ENCODE measurements at places on chromosomes 4 and X. TPM values are rescaled to one million over a fixed set of nuclear protein-coding genes. Genes with fewer than 3 reads are reported as not detected.
A peak's percentile ranks its signal among the peaks of the same experiment; 100 is the strongest.

DNA sequence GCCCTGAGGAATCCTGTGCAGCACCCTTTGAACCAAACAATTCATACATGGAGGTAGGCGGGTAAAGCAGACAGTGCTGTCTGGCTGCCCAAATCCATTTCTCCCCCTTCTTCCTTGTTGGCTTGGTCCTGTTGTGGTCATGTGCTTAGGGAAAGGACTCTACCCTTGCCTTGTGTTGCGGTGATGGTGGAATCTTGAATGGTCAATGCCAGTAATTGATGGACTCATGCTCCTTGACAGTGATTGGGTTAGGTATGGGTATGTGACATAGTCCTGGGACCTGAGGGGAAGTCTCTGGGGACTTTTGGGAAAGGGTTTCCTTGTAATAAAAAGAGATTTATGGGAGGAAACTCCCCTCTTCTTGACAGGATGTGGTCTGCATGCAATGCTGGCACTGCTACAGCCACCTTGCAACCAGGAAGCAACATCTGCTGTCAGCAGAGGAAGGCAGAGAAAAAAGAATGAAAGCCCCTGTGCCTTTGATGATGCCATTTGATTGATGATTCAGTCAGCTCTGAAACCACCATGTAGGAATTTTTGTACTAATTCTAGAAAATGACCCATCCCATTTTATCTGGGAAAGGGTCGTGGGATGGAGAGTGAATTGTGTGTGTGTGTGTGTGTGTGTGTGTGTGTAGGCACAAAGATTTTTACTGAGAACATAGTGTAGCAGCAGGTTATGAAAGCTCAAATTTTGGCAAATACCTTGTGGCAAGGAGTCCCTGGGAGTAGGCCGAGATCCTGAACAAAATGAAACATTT, 30.0 kb upstream of the HUWE1 start:
- no peaks in the 10 kb centered on the region for H3K36me3 ChIP-seq
- no peaks in the 10 kb centered on the region for H3K27me3 ChIP-seq
- H3K27ac ChIP-seq = peak overlapping the region; percentile 81
- peaks cover 51% of the 10 kb centered on the region for H3K4me1 ChIP-seq

DNA sequence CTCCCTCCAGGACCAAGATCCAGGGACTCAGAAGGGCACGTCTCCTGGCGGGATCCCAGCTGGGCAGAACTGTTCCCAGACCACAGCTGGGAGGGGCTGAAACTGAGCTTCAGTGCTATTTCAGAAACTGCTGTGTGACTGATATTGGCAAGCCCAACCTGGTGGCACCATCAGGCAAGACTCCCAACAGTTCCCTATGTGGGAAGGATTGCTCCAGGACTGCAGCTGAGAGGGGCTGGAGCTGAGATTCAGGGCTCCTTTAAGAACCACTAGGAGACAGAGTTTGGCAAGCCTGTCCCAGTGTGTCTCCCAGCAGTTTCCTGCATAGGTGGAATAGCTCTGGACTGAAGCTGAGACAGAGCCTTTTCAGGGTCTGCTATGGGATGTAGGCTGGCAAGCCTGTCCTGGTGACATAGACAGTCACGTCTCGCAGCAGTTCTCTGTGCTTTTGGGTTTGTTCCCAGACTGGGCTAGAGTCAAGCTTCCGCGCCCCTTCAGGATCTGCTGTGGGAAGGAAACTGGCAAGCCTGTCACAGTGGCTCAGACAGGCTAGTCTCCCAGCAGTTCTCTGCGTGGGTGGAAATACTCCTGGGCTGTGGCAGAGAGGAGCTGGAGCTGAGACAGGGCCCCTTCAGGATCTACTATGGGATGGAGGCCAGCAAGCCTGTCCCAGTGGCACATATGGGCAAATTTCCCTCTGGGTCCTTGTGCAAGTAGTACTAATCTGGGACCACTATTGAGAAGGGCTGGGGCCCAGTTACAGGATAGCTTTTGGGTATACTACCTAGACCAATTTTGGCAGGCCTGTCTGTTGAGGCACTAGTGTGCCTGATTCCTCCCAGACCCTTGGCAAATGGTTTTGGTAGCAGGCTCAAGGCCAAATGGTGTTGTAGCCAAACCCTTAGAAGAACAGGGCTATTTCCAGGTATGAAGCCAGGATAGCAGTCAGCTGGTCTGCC, 20.2 kb upstream of the MED14 start:
- DNase-seq = no peak
- no peaks in the 10 kb centered on the region for H3K27me3 ChIP-seq
- no peaks in the 10 kb centered on the region for H3K36me3 ChIP-seq
- no peak overlapping the region for H3K4me3 ChIP-seq

DNA sequence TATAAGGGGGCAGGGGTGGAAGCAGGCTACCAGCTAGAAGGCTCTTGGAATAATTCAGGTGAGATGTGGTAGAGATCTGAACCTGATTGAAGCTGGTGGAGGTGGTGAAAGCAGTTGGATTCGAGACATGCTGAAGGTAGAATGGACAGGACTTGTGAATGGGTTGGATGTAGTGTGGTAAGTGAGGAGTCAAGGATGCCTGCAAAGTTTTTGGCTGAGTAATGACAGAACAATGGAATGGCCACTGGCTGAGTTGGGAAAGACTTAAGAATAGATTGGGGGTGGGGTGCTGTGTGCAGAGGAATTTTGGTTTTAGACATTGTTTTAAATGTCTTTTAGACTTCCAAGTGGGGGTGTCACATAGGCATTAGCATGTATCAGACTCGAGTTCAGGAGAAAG, 33.5 kb downstream of the HPF1 start:
- H3K4me1 ChIP-seq = no peaks in the 10 kb centered on the region
- H3K36me3 ChIP-seq = no peaks in the 10 kb centered on the region
- no peak overlapping the region for H3K27ac ChIP-seq
- DNase-seq = no peak

DNA sequence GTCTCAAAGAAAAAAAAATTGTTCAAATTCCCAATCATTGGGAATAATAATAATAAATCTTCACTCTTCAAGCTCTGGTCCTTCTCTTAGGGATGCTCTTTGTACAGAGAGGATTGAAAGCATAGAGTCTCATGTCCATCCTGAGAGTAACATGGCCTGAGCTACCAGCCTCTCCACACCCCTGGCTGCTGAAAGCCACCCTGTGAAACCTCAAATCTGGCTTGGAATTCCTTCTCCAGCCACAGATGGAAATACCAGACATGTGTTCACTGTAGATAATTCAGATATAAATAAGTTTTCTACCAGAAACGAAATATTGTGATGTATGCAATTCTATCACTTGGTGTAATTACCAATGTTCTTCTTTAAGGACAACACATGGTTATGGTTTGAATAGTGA, 140.6 kb downstream of the ARSF start:
- H3K36me3 ChIP-seq = no peaks in the 10 kb centered on the region
- no peak for DNase-seq
- no peak overlapping the region for H3K4me3 ChIP-seq
- no peaks in the 10 kb centered on the region for H3K27me3 ChIP-seq
- no peak overlapping the region for H3K27ac ChIP-seq

- H3K27ac ChIP-seq = no peak overlapping the region
- no peaks in the 10 kb centered on the region for H3K27me3 ChIP-seq
- H3K4me3 ChIP-seq = no peak overlapping the region
- H3K4me1 ChIP-seq = no peaks in the 10 kb centered on the region
- no peak for DNase-seq
- no peaks in the 10 kb centered on the region for H3K36me3 ChIP-seq
Measured at GRCh38 chr4:104735174-104735573, 240.5 kb upstream of the CXXC4 start.

GRCh38 chrX:789096-789495, 158.5 kb downstream of the SHOX start:
- no peaks in the 10 kb centered on the region for H3K27me3 ChIP-seq
- H3K4me3 ChIP-seq = no peak overlapping the region
- no peaks in the 10 kb centered on the region for H3K36me3 ChIP-seq
- DNase-seq = no peak

DNA sequence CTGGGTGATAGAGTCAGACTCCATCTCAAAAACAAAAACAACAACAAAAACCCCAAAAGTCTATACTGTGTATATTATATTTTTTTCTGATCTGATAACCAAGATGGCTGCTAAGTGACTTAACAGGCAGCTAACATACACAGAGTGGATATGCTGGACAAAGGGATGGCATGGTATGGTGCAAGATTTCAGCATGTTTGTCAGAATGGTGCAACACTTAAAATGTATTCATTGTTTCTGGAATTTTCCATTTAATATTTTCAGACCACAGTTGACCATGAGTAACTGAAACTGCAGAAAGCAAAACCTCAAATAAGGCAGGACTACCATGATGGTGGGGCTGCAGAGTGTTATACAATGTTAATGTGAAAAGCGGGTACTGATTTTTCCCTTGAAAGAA, 6.1 kb upstream of the BOD1L1 start:
- H3K27me3 ChIP-seq = no peaks in the 10 kb centered on the region
- H3K27ac ChIP-seq = no peak overlapping the region
- H3K4me1 ChIP-seq = peaks cover 5% of the 10 kb centered on the region
- H3K36me3 ChIP-seq = no peaks in the 10 kb centered on the region

- H3K27me3 ChIP-seq = no peaks in the 10 kb centered on the region
- DNase-seq = peak; percentile 17
- no peak overlapping the region for H3K4me3 ChIP-seq
- H3K36me3 ChIP-seq = no peaks in the 10 kb centered on the region
- H3K4me1 ChIP-seq = peaks cover 4% of the 10 kb centered on the region
Measured at GRCh38 chrX:140762061-140762460, 52.5 kb downstream of the LINC00632 start.

GRCh38 chrX:24266996-24267395, 46.9 kb downstream of the SUPT20HL2 start:
- H3K4me3 ChIP-seq = no peak overlapping the region
- no peaks in the 10 kb centered on the region for H3K27me3 ChIP-seq
- no peaks in the 10 kb centered on the region for H3K4me1 ChIP-seq
- H3K36me3 ChIP-seq = no peaks in the 10 kb centered on the region
- H3K27ac ChIP-seq = no peak overlapping the region
- no peak for DNase-seq

GRCh38 chr4:139611391-139611790, 54.2 kb upstream of the MGST2 start:
- no peak overlapping the region for H3K27ac ChIP-seq
- H3K36me3 ChIP-seq = no peaks in the 10 kb centered on the region
- no peak for DNase-seq

DNA sequence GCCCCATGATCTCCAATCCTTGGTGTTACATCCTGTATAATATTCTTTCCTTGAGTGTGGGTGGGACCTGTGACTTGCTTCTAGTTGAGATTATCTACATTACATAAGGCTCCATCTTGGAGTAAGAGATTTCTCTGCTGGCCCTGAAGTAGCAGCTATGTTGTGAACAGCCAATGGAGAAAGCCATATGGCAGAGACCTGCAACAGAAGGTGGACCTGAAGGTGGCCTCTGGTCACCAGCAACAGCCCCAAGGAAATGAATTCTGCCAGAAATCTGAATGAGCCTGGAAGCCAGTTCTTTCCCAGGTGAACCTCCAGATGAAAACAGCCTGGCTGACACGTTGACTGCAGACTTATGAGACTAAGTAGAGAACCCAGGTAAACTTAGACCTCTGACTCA, 2.3 kb upstream of the INTS6L start:
- DNase-seq = no peak
- no peak overlapping the region for H3K27ac ChIP-seq
- peaks cover 11% of the 10 kb centered on the region for H3K4me1 ChIP-seq
- no peak overlapping the region for H3K4me3 ChIP-seq

GRCh38 chr4:123997776-123998449, 601.3 kb downstream of the SPRY1 start:
- H3K27me3 ChIP-seq = no peaks in the 10 kb centered on the region
- no peak overlapping the region for H3K27ac ChIP-seq
- H3K36me3 ChIP-seq = no peaks in the 10 kb centered on the region
- no peaks in the 10 kb centered on the region for H3K4me1 ChIP-seq
- DNase-seq = no peak

DNA sequence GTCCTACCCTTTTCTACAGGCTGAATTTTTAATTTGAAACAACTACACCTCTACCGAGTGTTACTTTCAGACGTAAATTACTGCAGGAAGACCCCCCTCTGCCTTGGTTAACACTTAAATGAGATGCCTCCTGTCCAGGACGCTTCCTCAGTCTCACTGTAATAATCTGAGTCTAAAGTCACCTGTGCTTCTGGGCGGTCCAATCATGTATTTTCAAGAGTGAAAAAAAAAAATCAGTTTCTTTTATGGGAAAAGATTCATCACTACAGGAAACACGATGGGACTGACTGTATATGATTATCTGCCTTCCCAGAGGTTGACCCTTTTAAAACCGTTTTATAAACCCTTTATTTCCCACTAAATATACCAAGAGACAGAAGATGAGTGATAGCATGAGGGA, 776 bp downstream of the RBM47 start:
- no peaks in the 10 kb centered on the region for H3K36me3 ChIP-seq
- H3K27ac ChIP-seq = no peak overlapping the region
- peak overlapping the region; percentile 47 for H3K4me3 ChIP-seq
- no peak for DNase-seq

- no peaks in the 10 kb centered on the region for H3K27me3 ChIP-seq
- no peak for DNase-seq
- H3K36me3 ChIP-seq = no peaks in the 10 kb centered on the region
- no peak overlapping the region for H3K27ac ChIP-seq
- H3K4me3 ChIP-seq = no peak overlapping the region
Measured at GRCh38 chr4:48698029-48698971, 81.8 kb downstream of the FRYL start.

The MTMR8 gene
- total RNA-seq = 7.6 TPM

The SOX3 gene
- not detected for total RNA-seq

The L1CAM gene
- 1.8 TPM for total RNA-seq

The SLC9B2 gene
- 17.1 TPM for total RNA-seq

The ETNPPL gene
- total RNA-seq = not detected

The CT45A5 gene
- total RNA-seq = not detected

The PTCHD1 gene
- total RNA-seq = not detected

The RNF4 gene
- 104 TPM for total RNA-seq

Data from CD4-positive, alpha-beta memory T cell (primary cell).